ENCODE measurements at places on chromosomes 3 and 15. TPM values are rescaled to one million over a fixed set of nuclear protein-coding genes. Genes with fewer than 3 reads are reported as not detected.

DNA sequence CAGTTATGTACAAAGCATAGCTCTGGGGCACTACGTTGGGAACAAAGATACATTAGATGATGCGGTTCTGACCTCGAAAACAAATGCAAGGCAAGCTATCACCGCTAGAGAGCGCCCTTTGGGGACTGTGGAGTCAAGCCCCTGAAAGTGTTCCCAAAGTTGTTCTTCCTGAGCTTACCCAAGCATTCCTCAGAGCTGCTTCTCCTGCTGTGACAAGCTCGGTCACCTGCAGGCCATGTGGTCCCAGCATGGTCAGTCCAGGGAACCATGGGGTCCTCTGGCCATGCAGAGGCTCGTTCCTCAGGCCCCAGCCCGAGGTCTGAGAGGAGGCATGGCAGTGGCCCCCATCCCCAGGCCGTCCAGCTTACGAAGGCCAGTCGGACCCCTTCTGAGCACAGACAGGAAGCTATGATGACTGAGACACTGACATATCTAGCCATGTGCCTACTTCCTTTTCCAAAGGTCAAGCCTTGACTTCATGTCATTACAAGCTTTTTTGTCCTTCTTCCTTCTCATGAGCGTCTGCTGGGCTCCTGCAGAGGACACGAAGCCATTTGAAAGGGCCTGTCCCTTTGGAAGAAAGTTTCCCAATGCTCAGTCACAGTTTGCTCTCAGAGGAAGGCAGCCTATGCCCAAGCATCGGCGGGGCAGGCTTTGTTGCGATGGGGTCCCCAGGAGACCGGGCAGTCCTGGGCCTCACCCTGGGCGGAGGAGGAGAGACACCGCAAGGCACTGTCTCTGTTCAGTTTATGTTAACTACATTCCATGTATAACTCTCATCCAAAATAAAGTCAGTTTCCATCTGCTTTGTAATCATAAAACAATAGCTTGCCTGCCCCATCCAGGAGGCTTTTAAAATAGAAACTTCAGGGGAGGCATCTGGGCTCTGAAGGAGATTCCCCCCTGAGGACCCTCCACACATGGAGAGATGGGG, 79.3 kb downstream of the ATP10A start:
- DNase-seq = peak; percentile 29
- H3K4me1 ChIP-seq = no peaks in the 10 kb centered on the region
- H3K27me3 ChIP-seq = no peaks in the 10 kb centered on the region

GRCh38 chr3:159974-160373, 36.6 kb upstream of the CHL1 start:
- H3K4me3 ChIP-seq = no peak overlapping the region
- no peaks in the 10 kb centered on the region for H3K36me3 ChIP-seq
- H3K4me1 ChIP-seq = no peaks in the 10 kb centered on the region
- no peak for DNase-seq
- H3K27ac ChIP-seq = no peak overlapping the region

GRCh38 chr3:10775259-10775658, 40.8 kb upstream of the SLC6A11 start:
- H3K27ac ChIP-seq = no peak overlapping the region

SMCO1 gene
- total RNA-seq = not detected

Data from CD4-positive, alpha-beta memory T cell (primary cell).